ENCODE measurements at places on chromosomes 1 and 21.

DNA sequence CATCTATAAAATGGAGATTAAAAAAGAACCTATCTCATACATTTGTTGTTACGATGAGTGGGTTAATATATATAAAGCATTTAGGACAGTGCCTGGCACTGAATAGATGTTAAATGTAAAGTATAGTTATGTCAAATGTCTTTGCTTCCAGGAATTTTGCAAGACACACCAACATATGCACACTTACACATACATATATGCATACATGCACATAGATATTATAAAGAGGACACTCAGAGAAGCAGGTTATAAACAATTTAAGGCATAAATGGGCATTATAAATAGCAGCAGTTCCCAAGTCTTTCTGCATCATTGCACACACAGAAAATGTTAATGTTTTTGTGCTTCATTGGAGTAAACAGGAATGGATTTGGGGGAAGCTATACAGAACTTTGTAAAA, 13.3 kb downstream of the CYP4X1 start:
- no peak for DNase-seq

- DNase-seq = no peak
These were observed 61.2 kb downstream of the KCNN3 start for GRCh38 chr1:154808909-154809262.

- DNase-seq = no peak
These were observed 12.2 kb upstream of the AXDND1 start for GRCh38 chr1:179353546-179353945.

DNA sequence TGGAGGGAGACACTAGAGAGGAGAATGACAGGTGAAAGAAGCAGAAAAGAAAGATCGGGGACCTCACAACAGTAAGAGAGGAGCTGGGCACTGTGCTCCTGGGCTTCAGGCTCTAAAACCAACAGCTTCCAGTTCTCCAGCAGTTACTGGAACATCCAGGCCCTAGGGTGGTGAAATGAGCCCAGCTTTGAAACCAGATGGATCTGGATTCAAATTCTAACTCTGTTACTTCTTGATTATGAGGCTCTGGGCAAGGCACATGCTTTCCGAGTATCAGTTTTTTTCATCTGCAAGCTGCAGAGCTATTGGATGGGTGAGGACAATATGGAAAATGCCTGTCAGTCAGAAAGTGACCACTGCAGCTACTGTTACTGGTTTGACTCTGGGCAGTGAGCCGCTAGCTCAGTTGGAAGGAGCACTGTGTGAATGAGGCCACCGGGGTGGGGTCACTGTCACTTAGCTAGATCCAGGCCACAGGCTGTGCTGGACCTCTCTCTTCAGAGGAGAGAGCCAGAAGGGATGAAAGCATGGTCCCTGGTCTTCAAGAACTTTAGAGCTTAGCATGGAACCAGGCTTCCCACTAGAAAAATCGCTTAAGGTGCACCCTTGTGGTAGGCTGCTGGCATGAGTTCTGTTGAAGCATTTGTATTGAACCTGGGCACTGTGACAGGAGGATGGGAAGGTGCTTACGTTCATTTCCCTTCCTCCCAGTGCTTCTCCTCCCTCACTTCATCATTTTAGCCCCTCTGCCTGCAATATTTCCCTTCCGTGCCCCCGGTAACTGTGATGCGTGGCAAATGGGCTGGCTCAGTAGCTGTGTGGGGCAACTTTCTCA, 12.2 kb downstream of the PLEKHO1 start:
- no peak for DNase-seq

- DNase-seq = no peak
These were observed 8.5 kb upstream of the B4GALT3 start for GRCh38 chr1:161185732-161186311.

Data from activated T-cell treated with anti-CD3 and anti-CD28 coated beads for 1 hour (primary cell).